Muscle of back (tissue), 13 donors: ENCODE measurements at places on chromosomes 3 and 15. TPM values are rescaled to one million over a fixed set of nuclear protein-coding genes. Genes with fewer than 3 reads are reported as not detected.

Gene ERC2
- 1.5 TPM for polyA plus RNA-seq

Gene GOLIM4
- 45.3 TPM for polyA plus RNA-seq

Gene FAM107A
- 1.0 TPM for polyA plus RNA-seq

DNA sequence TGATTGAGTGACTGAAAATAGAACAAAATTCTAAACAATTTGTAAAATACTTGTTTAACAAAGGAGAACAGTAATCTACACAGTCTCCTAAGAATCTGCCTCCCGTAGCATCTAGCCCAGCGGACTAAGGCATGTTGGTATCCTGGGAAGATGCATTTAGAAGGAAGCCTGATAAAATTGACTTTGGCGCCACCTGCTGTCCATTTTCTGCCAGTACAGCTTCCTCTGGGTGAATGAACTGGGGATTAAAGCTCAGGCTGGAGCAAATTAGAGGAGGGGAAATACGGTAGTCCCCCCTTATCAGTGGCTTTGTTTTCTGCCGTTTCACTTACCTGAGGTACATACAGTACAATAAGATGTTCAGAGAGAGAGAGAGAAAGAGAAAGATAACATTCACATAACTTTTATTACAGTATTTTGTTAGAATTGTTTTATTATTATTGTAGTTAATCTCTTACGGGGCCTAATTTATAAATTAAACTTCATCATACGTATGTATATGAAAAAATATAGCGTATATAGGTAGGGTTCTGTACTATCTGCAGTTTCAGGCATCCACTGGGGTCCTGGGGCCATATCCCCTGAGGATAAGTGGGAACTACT lies 191.6 kb downstream of the GAP43 start:
- DNase-seq, result peak; percentile 65

DNA sequence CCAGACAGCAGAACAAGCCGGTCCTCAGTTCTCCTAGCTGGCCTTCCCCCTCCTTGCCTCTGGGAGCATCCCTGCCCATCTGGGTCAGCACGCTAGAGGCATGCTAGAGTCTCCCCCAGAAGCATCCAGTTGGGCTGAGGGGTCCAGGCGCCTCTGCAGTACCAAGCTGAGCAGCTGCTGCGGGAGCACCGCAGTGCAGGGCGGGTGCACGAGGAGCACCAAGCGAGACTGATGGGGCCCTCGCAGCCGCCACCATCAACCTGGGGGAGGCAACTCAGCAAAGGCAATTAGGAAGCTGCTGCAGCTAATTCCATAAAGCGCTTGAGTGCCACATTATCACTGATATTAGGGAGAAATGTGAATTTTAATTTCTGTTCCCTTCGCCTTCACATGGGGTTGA lies 12.4 kb downstream of the CACNA2D3 start:
- DNase-seq, result no peak

GRCh38 chr3:197847866-197848401 lies 56.9 kb downstream of the LRCH3 start:
- no peak for DNase-seq

DNA sequence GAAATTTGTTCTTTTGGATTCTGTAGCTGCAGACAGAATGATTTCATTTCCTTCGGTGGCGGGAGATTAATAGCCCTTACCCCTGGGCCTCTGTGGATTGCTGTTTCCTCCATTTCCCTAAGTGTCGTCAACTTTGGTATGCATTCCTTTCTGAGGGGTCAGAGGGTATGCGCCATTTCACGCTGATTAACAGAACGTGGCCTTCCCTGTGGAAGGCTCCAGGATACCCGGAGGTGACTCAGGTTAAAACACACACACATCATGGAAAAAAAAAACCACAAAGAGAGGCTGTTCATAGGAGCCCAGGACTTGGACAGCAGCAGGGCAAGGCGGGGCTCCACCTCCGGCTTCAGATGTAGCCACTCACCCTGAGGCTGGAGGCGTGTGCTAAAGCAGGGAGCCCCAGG lies 51.9 kb downstream of the EPHB1 start:
- peak; percentile 58 for DNase-seq

DNA sequence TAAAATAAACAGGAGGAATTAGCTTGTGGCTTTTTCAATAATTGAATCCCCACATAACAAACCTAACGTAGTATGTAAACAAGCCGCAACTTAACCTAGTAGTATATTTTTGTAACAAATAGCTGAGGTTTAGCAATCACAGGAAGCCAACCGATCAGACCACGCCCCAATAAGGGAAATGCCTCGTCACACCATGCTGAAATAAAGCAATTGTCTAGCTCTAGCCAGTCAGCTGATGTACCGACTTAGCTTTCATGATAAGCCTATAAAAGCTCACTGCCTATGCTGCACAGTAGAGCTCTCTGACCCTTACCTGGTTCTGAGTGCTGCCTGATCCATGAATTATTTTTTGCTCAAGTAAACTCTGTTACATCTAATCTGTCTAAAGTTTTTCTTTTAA lies 208.9 kb downstream of the ROBO1 start:
- DNase-seq, result no peak

DNA sequence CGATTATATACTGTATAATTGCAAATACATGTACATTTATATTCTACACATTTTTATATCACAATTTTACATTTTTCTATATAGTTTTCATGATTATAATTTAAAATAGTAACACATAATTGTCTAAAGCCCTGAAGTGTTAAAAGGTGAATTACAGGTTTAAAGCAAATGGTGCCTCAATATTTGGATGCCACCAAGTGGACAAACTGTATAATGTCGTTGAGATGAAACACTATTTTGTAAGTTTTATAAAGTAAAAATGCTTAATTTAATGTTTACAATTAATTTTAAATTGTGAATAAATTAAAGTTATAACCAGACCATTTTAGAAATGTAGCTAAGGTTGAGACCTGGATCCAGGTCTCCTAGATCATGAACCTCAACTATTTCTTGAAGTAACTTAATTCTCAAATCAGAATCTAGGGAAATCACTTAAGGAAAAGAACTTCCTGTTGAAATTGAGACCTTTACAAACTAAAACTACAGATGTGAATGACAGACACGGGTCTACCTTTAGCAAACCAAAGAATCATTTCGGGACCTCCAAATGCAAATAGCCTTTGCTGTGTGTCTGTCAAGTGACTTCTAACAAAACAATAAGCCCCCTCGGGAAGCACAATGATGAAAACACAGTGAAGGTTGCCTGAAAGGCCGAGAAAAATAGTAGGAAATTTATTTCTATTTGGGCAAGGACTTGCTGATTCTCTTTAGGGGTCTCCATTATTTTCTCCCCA lies 37.8 kb downstream of the EHHADH start:
- no peak for DNase-seq
